NCI-H187 treated with DMSO at 0.1 percent for 48 hours (cell line): ENCODE measurements at places on chromosomes 7 and 10.

DNA sequence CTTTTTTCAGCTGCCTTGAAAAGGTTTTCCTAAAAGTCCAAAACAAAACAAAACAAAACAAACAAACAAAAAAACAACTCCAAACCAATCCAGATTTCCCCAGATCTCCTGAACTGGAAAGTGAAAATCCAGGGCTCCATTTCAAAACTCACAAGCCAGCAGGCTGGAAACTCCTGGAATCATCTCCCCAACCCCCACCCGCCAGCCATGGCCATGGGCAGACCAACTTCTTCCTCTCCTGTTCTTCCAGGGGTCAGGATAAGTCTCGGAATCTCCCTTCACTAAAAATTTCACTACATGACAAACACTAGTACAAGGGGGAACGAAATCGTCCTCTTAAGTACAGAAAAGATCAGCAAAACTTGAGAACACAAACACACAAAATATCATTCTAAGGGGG is 40.4 kb downstream of the GNA12 start:
- no peak for DNase-seq

GRCh38 chr7:119596651-119597050 is 676.3 kb upstream of the KCND2 start:
- DNase-seq, result no peak

- no peak for DNase-seq
Observed at GRCh38 chr7:82471351-82472020, 27.9 kb upstream of the CACNA2D1 start.

DNA sequence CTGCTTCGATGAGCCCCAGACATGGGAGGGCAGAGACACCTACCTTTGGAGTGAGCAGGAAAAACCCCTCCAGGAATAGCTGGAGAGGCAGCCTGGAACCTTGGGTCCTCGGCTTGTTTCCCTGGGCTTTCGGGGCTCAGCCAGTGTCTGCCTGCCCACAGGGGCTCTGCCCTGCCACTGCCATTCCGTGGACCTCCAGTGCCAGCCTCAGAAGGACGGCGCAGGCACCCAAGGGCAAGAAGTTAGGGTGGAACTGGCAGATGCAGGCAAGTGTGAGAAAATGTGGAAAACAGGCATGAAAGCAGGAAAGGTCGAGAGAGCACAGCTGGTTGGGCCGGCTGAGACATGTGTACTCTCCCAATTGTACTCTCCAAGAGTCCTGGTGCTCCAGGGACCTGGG is 281.5 kb downstream of the GRID1 start:
- no peak for DNase-seq

DNA sequence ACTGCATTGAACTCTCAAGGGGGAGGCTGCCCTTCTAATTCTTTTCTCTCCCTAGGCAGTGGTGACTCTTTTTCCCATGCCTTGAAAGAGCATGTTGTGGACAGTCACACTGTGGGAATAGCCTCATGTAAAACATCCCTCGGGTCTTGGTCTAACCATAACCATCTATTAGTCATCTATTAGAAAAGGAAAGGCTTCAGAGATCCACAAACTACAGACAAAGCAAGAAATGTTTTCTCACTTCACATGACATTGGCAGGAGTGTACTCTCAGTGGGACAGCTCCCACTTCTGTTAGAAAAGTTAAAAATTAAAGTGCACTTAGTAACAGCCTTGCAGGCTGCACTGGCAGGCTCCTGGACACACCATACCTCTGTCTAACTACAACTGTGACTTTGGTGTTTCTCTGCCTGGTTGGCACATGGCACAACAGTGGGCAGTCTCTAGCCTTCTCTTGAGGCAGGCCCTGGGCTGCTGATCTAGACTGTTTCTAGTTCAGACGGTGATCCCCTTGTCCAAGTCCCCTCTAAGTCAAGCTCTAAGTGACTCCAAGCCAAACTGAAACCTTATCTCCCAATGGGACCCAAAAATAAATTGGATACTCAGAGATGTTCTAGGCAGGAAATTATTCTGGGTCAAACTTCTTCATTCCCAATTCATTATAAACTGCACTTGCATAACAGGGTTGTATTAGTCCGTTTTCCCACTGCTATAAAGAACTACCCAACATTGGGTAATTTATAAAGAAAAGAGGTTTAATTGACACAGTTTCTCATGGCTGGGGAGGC is 57.9 kb upstream of the ITGB1 start:
- DNase-seq, result no peak

GRCh38 chr7:20030915-20031362 is 186.2 kb downstream of the MACC1 start:
- DNase-seq, result no peak

- no peak for DNase-seq
Observed at GRCh38 chr7:159019111-159019510, 125.6 kb downstream of the VIPR2 start.

- DNase-seq, result no peak
Observed at GRCh38 chr7:16991551-16991950, 109.8 kb upstream of the AGR3 start.

- no peak for DNase-seq
Observed at GRCh38 chr7:115980159-115980558, 50.4 kb downstream of the TFEC start.

GRCh38 chr10:70668454-70668970 is 3.8 kb upstream of the ADAMTS14 start:
- DNase-seq, result no peak

DNA sequence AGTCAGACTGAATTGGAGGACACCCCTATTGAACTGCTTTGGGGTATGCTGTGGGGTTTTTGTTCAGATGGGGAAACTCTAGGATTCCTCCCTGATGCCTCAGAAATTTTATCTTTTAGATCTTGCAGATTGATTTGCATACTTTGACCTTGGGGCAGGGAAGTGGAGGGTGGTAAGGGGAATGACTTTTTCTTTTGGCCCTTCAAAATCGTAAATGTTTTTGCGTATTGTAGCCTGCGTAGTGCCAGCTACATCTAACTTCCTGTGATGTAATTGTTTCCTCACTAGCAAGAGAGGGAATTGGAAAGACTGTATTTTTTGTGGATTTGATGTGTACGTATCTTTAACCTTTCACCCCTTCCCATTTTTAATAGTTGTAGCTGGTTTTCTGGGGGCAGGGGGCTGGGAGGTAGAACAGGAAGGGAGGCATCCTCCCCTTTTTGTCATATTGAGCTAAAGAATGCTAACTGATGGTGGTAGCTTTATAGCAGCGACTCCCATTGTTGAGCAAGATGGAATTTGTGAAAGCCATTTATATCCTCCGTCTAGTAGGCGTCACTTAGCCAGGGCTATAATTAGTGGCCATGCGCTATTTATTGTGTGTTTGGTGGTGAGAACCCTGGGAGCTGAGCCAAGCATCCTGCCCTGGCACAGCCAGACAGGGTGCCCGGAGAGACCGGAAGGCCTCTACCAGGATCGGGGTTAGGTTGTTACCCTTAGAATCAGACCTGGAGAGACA is 11.3 kb downstream of the DUSP5 start:
- no peak for DNase-seq

DNA sequence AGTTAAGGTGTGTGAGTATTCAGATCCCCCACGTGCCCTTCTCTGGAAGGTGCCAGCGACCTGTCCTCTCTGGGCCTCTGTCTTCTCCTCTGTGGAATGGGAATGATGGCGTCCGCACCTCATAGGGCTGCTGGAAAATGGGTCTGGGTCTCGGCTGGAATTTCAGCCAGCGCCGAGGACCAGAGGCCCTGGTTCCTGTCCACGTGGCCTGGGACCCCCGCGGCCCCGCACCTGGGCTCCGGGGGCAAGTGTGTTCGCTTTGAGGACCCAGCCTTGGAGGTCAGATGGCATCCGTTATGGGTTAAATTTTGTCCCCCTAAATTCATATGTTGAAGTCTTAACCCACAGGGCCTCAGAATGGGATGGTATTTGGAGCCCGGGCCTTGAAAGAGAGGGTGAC is 32.6 kb upstream of the PSMG3 start:
- DNase-seq, result no peak

DNA sequence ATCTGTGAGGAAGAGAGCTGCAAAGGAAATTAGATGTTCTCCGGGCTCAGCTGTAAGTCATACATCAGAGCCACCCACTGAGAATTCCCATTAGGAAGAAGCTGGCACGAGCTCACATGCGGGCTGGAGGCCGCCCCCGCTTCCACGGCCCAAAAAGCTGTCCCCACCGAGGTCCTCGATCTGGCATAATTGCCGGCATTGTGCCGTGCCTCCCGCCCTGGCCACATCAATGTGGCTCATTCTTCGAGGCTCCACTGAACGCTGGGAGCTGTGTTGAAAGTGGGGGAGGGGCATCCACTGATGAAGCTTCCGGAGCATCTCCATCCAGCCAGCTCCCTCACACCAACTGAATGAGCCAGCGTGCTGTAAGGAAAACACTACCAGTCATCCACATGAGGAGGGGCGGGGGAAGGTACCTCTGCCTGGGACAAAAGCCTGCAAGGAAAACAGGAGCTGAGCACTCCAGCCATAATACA is 173.1 kb downstream of the PTPRN2 start:
- DNase-seq, result peak; percentile 78
